Pulmonary artery endothelial cell (primary cell): ENCODE measurements at places on chromosomes 5 and 9. TPM values are rescaled to one million over a fixed set of nuclear protein-coding genes. Genes with fewer than 3 reads are reported as not detected.

DNA sequence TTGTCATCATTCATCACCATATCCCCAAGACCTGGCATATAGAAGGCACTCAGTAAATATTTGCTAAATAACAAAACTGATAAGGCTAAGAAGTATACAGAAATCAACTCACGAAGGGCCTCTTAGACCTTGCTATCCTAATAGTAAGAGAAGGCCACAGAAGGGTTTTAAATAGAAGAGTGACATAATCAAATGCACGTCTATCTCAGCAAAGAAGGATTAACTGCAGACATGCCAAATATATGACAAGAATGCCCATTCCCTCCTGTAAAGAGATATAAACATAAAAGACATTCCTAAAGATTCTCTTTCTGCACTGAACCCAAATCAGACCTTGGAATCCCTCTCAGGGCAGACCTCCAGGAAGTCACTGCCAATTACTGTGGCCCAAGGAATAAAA lies 34.1 kb downstream of the ECPAS start:
- no peak for DNase-seq

DNA sequence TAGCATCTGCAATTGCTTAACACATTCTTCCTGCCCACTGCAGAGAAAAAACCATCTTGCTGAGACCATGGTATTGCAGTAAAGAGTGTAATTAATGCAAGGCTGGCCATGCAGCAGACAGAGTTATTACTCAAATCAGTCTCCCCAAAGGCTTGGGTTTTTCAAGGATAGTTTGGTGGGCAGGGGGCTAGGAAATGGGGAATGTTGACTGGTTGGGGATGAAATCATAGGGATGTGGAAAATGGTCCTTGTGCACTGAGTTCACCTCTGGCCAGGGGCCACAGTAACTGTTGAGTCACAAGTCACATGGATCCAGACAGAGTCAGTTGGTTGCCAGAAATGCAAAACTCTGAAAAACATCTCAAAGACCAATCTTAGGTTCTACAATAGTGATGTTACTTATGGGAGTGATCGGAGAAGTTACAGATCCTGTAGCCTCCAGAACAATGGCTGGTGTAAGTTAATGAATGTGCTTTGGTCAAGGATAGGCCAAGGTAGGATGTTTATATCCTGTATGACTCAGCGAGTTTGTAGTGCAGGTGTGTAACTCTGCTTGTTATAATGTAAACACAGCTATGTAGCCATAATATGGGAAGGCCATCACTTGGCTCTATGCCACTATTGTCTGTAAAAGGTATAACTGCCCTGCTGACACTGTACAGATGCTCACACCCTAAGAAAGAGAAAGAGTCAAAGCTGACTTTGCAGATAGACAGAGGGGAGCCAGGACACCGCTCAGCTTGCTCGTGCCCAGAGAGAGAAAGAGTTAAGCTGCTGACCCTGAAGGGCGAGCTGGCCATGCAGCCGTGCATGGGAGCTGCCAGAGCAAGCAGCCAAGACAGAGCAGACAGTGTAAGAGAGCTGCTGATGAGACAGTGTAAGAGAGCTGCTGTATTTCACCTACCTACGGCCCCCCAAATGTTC lies 27.2 kb downstream of the C9orf152 start:
- DNase-seq, result no peak

DNA sequence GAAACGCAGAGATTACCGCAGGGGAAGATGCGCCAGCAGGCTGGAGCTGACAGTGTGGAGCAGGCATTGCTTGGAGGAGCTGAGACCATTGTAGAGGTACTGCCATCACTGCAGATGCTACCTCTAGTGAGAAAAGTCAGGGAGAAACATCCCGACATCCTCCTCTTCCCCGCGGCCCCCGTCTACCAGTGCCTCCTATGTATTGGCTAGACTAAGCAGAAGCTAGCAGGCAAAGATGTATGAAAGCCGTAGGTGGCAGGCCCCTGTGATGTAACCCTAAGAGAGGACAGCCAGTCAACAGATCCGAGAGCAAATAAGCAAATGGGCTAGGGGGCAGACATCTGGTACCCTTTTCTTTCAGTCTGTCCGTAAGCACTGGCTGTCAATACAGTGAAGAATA lies 115.5 kb upstream of the ACTBL2 start:
- no peak for DNase-seq

TICAM2 gene
- total RNA-seq, result 1.1 and 2.1 TPM in 2 replicates

ZBTB26 gene
- 2.7 and 3.8 TPM in 2 replicates for total RNA-seq

- DNase-seq, result no peak
These were observed 2.5 kb upstream of the ZNF474 start for GRCh38 chr5:122126756-122127321.
